ENCODE measurements at places on chromosomes 5 and 9. TPM values are rescaled to one million over a fixed set of nuclear protein-coding genes. Genes with fewer than 3 reads are reported as not detected.

- H3K27ac ChIP-seq, result no peak overlapping the region
- no peak overlapping the region for H3K4me3 ChIP-seq
- no peak for DNase-seq
These were observed 157.1 kb upstream of the MPDZ start for GRCh38 chr9:13436591-13436990.

- H3K36me3 ChIP-seq, result peaks cover 4% of the 10 kb centered on the region
- peaks cover 50% of the 10 kb centered on the region for H3K4me1 ChIP-seq
- DNase-seq, result no peak
- H3K27me3 ChIP-seq, result no peaks in the 10 kb centered on the region
These were observed 12.1 kb downstream of the FEM1C start for GRCh38 chr5:115532517-115532916.

Gene FAM221B
- not detected for total RNA-seq

Gene ZFP37
- total RNA-seq, result 1.9 TPM

Gene PCDHB15
- total RNA-seq, result not detected
